Stimulated activated CD8-positive, alpha-beta memory T cell treated with anti-CD3 and anti-CD28 coated beads, Interleukin-4, amount 100 ng/mL, for 1 hour (primary cell): ENCODE measurements at places on chromosomes 12 and 14.
A peak's percentile ranks its signal among the peaks of the same experiment; 100 is the strongest.

DNA sequence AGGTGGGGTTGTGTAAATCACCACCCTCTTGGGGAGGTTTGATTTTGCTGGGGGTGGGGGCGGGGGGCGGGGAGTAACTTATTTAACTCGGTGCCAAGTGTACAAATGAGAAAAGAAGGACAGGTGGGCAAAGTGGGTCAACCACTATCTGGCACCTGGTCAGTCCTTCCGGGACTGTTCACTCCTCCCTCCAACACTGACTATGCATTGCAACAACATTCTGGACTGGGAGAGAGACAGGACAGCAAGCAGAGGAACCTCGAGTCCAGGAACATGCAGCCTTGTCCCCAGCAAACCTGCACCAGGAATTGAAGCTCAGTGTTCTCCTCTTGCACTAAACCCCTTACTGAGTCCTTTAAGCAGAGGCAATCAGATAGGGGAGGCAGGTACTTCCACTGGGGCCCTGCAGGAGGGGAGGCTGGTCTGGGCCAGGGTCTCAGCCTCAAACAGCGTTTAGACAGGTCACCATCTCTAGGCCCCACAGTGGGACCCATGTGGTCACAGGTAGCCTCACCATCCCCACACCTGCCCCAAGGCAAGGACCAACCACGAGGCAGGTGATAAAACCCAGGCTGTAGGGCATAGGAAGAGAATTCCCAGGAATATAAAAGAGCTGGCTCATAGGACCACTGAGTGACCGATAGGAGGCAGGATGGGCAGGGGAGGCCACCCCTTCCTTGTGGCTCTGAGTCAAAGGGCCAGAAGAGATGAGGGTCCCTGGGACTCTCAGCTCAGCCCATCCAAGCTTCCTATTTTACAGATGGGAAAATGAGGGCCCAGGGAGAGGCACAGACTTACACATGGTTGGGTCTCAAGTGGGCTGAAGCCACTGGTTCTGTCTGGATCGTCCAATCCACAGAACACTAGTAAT, 9.8 kb downstream of the CCDC85C start:
- no peak for DNase-seq

GRCh38 chr14:47155395-47155794, 503.8 kb upstream of the RPL10L start:
- DNase-seq: no peak

DNA sequence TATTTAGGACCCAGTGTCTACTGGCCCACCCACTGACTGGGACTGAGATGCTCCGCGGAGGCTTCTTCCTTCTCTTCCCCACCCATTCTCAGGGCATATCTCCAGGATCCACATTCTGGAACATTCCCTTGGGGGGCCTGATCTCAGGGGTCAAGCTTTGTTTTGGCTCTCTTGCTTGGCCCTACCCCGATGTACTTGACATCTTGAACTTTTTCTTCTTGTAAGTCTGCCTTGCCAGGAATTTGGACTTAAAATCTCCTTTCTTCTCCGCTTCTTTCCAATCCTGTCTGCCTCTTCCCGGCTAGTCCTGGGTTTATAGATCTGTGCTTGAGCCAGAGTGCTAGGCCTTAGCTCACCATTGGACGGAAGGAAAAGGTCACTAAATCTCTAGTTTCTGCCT, 22.1 kb downstream of the DACT1 start:
- no peak for DNase-seq

GRCh38 chr12:96587691-96588090, 98.3 kb downstream of the CFAP54 start:
- no peak for DNase-seq

DNA sequence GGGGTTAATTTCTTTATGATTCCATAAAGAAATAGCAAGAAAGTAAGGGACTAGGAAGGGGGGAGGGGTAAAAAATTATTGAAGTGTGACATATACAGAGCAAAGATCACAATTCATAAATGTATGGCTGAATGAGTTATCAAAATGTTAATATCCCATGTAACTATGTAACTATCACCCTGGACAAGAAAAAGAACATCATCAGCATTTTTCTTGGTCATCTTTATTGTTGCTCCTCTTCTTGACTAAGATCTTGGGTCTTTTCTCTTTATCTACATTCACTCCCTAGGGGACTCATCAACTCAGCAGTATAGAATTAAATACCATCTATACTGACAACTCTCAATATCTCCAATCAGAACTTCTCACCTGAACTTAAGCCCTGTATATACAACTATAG, 57.5 kb downstream of the CAND1 start:
- no peak for DNase-seq

- no peak for DNase-seq
These were observed 61.3 kb upstream of the DDHD1 start for GRCh38 chr14:53214384-53214783.

GRCh38 chr14:49641697-49642129, 6.7 kb upstream of the DNAAF2 start:
- no peak for DNase-seq

DNA sequence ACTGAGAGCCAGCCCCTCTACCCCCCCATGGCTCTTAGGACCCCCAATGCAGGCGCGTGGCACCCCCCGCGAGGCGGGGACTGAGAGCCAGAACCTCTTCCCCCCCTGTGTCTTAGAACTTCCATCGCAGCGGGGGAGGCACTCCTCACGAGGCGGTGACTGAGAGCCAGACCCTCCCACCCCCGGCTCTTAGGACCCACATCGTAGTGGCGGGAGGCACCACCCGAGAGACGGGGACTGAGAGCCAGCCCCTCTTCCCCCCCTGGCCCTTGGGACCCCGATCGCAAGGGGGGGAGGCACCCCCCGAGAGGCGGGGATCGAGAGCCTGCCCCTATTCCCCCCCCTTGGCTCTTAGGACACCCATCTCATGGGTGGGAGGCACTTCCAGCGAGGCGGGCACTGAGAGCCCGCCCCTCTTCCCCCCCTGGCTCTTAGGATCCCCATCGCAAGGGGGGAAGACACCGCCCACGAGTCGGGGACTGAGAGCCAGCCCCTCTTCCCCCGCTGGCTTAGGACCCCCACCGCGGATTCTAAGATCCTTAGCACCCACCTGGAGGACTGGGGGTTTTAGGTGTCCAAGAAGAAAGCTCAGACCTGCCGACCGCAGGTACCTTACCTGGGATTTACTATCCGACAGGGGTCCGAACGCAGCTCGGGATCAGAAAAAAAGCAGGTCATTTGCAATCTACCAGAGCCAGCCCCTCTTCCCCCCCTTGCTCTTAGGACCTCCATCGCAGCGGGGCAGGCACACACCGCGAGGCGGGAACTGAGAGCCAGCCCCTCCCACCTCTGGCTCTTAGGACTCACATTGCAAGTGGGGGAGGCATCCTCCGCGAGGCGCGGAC, 44.9 kb downstream of the DDX11 start:
- DNase-seq: peak; percentile 11
